ENCODE measurements at places on chromosomes 7 and 10.

DNA sequence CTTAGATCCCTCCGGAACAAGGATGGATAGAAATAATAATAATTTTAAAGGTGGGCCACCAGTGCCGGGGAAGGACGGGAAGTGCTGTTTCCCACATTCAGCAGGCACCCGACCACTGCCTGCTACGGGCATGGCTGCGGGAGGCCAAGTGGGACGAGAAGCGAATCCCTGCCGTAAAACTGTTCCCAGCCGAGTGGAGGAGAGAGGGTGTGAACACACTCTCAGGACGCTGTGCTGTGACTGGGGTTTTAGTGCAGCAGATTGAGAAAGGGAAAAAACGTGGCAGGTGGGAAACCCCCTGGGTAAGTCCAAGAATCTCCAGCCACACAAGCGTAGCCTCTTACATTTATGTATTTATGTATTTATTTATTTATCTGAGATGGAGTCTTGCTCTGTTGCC, 158.8 kb downstream of the DNAJB6 start:
- no peak for DNase-seq

GRCh38 chr7:92409357-92409756, 37.9 kb upstream of the GATAD1 start:
- no peak for DNase-seq

- DNase-seq = no peak
These were observed 35.7 kb downstream of the SEMA3E start for GRCh38 chr7:83613232-83613631.

DNA sequence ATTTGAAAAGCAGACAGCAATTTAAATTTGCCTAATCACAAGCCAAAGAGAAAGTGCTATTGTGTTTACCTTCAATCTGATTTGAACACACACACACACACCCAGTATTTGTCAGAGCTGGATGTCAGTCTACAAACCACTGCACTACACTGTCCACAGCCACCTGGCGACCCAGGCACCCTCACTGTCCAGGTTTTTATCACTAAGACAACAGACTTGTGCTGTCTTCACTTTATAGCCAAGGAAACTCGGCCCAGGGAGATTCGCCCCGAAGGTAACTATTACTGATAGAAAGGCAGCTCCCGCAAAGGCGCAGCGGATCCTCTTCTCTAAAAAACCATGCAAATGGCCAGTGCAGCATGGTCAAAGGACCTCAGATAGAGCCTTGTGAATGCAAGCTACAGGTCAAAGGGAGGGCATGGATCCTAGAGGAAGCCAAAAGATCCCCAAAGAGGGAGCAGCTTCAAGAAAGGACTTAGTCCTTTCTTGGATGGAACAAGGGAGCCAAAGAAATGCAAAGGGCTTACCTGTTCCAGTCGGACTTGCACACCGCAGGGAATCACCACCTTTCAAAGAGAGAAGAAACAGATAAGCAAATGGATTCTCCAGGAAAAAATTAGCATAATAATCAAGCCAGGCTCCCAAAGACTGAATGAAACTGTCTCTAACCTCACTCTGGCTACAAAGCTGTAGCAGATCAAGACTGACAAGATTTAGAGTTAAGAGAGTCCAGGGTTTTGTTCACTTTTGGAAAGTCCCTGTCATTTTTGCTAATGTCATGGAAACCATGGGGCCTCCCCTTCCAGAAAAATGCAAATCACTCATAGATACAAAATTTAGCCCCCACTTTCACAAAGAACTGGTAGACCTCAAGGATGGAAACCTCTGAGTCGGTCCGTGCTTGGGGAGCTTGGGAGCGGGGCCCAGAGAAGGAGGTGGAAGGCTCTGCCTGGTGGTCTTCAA, 101.1 kb downstream of the TNS3 start:
- no peak for DNase-seq

DNA sequence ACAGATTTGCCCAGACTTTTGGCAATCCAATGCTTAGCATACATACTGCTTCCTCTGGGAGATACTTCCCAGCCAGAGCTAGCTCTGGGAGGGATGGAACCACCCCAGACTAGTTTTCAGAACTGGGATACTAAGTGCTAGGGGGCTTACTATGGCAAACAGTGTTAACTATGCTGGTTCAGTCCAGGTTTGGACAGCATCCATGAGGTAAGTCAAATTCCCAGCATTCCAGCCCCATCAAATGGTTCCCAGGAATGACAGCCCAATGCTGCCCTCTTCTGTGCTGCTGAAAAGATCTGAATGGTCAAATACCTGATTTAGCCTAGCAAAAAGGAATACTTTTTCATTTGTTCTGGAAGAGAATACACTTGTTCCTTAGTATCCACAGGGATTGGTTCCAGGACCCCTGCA, 141.7 kb upstream of the CCDC6 start:
- DNase-seq = no peak

DNA sequence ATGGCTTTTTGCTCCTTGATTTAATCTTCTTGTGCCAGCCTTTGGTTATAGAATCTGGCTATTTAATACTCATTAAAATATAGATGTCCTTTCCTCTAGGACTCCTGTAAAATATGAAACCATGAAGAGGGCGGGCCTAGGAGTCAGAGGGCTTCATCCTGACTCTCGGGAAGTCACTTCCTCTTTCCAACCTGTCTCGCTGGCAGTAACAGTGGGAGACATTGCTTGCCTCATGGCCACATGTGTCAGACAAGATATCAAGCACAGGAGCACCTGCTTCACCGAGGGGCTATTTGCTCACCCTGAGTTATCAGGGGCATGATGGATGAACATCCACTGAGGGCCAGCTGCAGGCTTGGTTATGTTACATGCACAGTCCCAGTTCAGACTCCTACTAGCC, 31.0 kb downstream of the SLIT1 start:
- no peak for DNase-seq

- DNase-seq = no peak
These were observed 30.0 kb downstream of the SLC26A4 start for GRCh38 chr7:107690611-107691010.

DNA sequence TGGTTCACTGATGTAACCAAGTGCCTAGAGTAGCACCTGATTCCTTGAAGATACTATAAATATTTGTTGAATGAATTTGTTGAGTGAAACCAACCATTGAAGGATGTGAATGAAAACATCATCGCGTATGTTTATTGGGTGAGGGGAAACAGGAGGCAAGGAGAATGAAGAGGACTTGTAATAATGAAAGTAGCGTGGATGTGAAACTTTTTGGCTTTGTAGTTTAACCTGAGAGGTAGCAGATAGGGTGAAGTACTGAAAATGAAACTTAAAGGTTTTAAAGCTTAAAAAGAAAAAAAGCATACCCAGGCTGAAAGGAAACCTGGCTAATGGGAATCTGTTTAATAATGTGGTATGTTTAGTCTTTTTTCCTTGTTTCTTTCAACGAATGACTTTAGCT, 5.2 kb downstream of the CCNY start:
- no peak for DNase-seq

Measured in activated gamma-delta T cell treated with Interleukin-2 at 50 U/mL for 16 hours (primary cell).